ENCODE measurements at places on chromosomes 13 and 19.

- DNase-seq = no peak
These were observed 13.0 kb upstream of the AP1M2 start for GRCh38 chr19:10600149-10600548.

GRCh38 chr19:6739883-6740588 lies 556 bp downstream of the TRIP10 start:
- no peak for DNase-seq

DNA sequence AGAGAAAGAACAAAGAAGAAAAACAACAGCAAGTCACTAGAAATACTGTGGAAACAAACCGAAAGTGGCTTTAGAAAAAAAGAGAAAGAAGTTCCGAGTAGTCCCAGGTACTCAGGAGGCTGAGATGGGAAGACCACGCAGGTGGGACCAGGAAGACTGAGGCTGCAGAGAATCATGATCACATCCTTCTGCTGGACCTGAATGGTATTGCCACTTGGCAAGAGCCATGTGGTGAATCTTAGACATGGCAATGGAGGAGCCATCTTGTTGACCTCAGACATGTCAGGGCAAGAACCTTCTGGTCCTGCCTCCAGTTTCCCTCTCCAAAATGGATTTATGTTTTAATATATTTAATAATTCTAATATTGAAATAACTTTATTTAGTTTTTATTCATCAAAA lies 37.4 kb upstream of the ZNF724 start:
- DNase-seq = no peak

DNA sequence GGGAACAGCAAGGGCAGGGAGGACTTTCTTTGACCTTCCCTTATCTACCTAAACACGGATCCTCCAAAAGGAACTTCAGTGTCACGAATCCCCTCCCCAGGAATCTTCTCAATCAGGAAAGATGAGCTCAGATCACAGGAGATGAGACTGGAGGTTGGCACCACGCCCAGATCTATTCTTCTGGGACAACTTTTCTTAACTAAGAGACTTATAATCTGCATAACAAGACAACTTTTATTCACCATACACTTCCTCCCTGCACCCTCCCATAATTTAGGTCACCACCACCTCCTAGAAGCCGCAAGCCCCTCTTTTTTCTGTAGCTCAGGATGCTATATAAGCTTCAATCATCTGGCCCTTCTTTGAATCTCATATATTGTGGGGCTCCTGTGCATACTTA lies 19.2 kb upstream of the AKT2 start:
- no peak for DNase-seq

DNA sequence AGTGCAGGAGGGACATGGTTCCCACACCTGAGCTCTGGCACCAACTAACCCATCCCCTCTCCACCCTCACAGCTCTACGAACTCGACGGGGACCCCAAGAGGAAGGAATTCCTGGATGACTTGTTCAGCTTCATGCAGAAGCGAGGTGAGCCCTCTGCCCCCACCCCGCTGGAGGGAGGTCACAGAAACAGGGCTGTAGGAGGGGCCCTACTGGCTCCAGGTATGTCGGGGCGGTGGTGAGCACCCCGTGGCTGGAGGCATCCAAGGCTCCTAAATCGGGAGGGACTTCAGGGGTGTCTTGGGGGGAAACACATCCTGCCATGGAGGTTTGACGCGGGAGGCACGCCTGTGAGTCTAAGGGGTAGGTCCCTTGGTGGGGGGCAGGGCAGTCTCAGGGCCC lies 24.1 kb upstream of the WDR18 start:
- no peak for DNase-seq

DNA sequence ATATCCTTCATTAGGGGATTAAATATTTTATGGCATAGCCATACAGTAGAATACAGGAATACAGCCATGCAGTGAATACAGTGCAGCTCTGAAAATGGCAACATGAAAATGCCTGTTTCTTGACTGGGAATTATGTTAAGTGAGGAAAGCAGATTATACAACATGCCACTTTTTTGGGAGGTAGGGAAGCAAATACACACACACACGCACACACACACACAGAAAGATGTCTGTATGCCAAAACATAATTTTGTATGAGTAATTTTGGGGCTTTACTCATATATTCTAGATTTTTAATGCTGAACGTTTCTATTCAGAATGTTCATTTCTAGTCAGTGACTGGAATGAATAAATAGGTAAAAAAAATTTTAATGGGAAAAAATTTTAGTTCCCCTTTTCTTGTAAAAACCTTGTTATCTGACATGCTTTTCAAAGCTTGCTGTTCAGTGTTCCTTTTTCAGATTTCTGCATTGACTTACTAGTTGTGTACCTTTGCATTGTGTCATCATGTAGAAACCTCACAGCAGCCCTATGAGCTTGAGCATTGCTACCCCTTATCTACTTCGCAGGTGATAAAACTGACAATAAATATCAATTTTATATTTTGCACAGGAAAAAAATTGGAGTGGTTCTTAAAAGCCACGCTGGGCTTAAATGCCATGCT lies 7.8 kb downstream of the GPR183 start:
- no peak for DNase-seq

GRCh38 chr13:37109051-37109678 lies 3.7 kb upstream of the CSNK1A1L start:
- peak; percentile 23 for DNase-seq

- DNase-seq = peak; percentile 67
These were observed 21.9 kb downstream of the MIR17HG start for GRCh38 chr13:91369441-91369831.

DNA sequence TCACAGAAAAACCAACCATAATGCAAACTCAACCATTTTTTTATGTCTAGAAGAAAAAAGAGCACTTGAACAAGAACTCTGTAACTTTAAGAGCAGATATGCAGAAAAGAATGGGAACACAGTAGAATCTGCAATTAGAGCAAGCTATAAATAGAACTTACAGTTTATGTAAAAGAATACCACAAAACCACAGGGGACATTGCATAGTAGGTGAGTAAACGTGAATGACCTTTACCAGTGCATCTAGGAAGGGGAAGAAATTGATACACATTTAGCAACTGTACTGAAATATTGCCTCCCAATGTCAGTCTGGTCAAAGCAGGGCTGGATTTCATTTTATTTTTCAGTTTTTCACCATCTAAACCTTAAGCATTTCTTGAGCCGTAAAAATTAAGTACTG lies 242.2 kb upstream of the EDNRB start:
- peak; percentile 46 for DNase-seq

GRCh38 chr19:18191640-18192062 lies 1.4 kb upstream of the MPV17L2 start:
- no peak for DNase-seq

DNA sequence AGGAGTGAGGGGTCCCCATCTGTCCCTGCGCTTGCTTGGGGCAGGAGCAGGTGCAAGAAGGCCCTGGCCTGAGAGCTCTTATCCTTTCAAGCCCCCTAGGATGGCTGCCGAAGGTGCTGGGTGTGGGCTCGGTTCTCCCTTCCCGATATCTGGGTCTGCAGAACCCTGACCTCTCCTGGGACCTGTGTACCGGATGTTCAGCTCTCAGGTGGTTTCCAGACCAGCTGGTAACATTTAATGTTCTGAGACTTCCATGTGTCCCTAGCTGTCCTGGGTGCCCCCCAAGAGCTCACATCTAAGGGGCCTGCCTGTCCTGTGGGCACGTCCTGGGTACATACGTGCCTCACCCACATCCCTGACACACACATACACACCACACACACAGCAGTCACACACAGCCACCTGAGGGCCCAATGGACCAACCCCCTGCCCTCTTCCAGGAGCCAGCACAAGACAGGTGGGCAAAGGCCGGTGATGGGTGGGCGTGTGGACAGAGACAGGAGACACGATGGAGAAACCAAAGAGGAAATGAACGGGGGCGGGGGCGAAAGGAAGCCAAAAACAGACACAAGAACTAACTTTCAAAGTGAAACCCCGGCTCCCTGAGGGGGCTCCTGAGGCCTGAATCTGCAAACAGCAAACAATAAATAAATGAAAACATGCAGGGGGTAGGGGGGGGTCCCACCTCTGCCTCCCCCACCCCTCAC lies 124.3 kb downstream of the PTPRS start:
- no peak for DNase-seq

- DNase-seq = no peak
These were observed 1.1 kb downstream of the PPP6R1 start for GRCh38 chr19:55257461-55258420.

GRCh38 chr13:102812611-102813287 lies 13.8 kb downstream of the BIVM start:
- no peak for DNase-seq

DNA sequence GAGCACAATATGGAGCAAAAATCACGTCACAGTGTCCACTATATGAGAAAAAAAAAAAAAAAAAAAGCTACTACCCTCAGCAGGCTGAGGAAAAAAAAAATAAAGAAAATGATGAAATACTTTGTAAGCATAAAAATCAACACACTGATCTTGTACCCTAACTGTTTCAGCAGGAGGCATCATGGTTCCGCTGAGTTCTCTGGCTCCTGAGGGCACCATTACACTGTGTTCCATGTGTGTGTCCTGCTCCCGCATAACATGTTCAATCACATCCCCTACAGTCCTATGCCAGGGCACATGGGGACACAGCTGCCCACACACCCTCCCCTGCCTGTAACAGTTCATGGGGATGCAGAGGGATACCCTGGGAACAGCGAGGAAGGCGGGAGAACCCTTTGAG lies 33.5 kb downstream of the DOCK9 start:
- DNase-seq = no peak

DNA sequence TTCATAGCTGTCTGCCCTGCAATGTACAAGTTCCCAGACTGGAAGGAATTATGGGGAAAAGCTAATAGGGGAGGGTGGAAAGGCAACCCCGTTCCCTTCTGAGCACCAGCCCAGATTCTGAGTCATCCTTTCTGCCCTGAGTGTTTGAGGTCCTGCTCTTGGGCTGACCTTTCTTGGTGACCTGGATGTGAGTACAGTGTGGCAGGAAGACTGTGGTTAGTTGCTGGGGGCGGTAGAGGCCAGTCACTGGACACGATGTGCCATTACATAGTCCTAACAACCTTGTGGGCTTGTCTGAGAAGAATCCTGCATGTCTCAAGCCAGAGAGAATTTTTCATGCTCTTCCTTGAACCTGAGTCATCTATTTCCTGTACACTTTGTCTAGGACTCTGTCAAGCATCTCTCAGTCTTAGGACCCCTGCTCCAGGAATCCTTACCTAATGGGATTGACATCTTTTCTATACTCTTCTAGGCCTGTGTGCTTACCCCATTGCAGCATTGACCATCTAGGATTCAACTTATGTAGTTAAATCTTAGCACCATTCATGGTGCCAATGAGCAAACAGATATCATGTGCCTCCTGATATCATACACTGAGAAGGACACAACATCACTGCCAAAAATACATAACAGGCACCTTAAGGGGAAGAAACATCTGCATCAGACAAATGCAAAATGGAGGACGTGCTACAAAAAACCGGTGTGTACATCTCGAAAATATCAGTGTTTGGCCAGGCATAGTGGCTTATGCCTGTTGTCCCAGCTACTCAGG lies 8.1 kb upstream of the ANGPTL4 start:
- DNase-seq = peak; percentile 99

GRCh38 chr19:3167533-3168272 lies 10.9 kb upstream of the S1PR4 start:
- no peak for DNase-seq

DNA sequence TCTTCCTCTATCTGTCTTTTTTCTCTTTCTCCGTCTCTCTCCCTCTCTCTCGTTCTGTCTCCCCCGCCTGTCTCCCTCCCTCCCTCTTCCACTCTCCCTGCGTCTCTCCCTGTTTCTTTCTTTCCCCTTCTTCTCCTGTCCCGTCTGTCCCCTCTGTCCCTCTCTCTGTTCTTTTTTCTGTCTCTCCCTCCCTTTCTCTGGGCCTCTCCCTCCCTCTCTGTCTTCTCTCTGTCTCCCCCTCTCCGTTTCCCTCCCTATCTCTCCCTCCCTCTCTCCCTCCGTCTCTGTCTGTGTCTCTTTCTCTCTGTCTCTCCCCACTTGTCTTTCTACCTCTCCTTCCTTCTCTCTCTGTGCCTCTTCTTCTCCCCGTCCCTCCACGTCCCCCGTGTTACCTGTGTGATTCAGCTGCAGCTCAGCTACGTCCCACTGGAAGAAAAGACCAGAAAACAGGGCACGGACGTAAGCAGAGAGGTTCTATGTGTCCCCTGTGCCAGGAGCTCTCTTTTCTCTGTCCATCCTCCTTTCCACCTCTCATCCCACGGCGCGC lies 1.2 kb downstream of the CD70 start:
- no peak for DNase-seq

- DNase-seq = no peak
These were observed 102.9 kb downstream of the SHISA2 start for GRCh38 chr13:25948910-25949309.

All from A172 (cell line).